HS-5 (cell line): ENCODE measurements at places on chromosomes 3 and 15.

- DNase-seq, result no peak
Observed at GRCh38 chr15:66288551-66289185, 4.7 kb upstream of the DIS3L start.

DNA sequence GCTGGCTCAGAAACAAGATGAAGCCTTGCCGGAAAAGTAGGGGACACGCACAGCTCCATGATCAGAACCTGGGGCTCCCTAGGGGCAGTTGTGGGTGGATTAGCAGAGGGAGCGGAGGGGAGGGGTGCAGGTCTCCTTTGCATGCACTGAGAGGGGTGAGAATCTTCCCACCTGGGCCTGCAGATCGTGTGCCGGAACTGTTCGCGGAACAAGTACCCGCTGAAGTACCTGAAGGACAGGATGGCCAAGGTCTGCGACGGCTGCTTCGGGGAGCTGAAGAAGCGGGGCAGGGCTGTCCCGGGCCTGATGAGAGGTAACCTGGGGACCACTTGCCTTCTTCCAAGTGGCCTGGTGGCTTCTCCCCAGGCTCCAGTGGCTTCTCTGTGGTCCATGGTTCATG lies 24.5 kb upstream of the NR2C2 start:
- DNase-seq, result no peak

DNA sequence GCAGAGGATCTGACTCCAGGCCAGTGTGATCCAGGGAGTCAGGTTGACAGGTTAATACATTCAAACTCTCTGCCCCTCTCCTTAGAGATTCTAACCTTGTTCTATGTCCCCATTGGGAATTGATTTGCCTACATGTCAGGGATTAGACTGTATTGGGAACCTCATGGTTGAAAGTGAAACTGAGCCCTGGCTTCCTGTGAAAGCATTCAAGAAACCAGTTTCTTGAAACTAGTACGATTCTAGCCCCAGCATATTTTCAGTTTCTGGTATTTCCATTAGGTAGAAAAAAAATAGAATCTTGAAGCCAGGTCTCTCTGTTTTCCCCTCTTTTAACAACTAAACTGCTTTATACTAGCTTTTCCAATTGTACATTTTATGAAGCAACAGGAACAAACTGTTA lies 140.4 kb upstream of the ABI3BP start:
- DNase-seq, result no peak

GRCh38 chr3:30501526-30501925 lies 104.9 kb upstream of the TGFBR2 start:
- DNase-seq, result no peak

DNA sequence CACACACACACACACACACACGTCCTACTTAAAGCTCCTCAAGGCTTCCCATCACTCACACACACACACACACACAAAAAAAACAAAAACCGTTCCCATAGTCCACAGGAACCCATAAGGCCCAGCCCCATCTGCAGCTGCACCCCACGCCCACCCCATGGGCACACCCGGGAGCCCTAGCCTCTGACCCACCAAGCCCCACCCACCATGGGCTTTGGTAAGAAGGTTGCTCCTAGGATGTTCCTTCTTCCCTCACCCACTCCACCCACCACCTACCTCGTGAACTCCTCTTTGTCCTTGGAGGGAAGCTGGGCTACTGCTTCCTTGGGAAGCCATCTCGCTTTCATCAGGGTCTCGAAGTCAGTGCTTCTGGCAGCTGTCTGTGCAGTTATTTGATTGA lies 115.1 kb downstream of the TPRA1 start:
- DNase-seq, result no peak

DNA sequence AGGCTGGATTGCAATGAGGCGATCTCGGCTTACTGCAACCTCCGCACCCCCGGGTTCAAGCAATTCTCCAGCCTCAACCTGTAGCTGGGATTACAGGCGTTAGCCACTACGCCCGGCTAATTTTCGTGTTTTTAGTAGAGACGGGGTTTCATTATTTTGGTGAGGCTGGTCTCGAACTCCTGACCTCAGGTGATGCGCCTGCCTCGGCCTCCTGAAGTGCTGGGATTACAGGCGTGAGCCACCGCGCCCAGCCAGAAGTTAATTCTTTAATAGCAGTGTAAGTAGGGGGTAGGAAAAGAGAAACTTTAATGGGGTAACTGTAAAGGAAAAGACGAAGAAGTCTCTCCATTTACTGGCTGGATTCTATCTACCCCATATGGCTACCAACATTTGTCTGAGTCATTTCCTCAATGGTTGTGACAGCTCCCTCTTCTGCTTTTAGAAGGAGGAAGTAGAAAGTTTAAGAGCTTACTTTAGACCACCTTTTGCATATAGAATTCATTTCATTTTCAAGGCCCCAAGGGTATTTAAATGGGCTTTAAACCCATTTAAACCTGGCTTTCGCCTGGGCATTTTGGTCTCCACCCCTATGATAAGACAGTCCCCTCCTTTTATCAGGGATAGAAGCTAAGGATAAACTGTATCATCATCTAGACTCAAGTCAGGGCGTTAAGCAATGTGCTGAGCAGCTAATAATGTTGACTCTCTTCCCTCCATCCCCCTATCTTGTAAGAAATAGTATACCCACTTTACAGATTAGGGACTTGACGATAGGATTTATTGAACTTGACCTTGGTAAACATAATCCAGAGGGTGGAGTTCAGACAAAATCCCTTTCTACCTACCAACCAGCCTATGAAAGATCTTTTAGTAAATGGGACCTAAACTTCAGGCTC lies 1.1 kb upstream of the CDV3 start:
- DNase-seq, result no peak

DNA sequence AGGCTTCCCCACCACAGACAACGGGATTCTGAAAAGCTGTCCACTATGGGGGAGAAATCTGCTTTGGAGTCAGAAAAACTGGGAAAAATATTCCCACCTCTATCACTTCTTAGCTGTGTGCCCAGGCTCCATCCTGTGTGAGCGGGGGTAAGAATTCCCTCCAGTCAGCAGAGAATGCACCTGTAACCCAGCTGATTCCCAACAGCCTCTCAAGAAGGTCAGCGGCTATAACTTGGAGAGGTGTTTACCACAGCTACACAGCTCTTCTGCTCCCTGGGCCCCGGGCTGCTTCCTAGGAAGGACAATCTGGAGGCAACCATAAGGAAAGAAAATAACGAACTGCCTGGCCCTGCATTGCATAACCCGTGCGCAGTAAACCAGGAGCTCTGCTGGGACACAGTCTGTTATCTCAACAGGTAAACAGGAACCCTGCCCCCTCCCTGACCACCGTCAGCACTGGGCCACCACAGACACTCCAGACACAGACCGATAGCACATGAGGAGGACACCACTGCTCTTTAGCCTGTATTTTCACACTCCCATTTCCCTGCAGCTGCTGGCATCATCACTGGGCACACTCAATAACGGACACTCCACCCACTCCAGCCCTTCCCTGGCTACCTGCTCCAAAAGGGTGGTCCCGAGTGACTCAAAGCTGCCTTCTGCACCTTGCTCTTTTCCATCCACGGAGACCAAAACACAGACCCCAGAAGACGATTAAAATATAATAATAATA lies 2.1 kb downstream of the RAB43 start:
- no peak for DNase-seq

GRCh38 chr3:159139326-159139725 lies 337.5 kb downstream of the MFSD1 start:
- DNase-seq, result no peak

DNA sequence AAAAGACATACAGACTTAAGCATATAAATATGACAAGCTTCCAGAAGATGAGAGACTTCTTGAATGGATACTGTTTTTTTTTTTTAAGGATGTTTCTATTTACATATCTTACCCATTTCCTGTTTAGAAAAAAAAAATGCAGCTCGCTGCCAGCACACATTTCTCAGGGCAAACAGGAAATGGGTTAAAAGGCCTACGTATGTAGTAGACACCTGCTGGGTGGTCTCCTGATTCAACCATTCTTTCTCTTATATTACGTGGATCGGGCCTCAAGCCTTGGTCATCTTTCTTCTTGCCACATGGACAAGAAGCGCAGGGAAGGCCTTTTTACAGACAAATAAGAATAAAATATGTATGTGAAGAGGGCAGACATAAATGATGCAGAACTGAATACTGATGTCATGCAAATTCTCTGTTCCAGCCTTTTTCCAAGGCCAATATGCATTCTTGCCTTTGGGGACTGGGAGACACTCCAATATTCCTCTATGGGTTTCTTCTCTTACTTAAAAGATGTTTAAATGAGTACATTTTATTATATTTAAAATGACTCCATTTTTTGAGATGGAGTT lies 35.0 kb upstream of the TJP1 start:
- no peak for DNase-seq
